ENCODE measurements at places on chromosomes 7 and 10.

DNA sequence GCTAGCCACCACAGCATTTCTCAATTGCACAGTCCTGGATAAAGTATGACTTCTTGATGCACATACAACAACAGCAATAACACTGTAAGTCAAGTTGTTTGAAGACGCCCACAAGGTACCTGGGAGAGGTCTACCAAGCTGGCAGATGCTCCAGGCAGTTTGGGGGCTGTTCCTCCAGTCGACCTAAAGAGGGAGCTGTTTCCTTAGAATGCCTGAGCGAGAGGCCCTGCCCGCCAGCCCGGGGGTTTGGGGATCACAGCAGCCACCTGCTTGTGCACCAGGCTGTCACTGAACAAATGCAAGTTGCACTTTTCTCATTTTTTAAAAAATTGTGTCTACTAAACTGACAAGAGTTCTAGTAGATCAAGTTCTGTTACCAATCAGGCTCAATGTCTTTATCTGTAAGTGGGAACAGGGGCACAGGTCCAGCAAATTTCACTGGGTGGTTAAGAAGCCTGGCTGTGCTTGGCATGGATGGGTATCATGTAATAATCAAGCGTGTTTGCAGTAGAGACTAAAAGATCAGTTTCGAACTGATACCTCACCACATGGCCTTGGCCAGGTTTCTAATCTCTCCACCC, 193.8 kb upstream of the ADO start:
- DNase-seq = peak; percentile 69

GRCh38 chr10:75395066-75395931, 6.3 kb downstream of the ZNF503 start:
- DNase-seq = peak; percentile 88

GRCh38 chr7:1907751-1908365, 237.8 kb downstream of the ELFN1 start:
- DNase-seq = no peak

DNA sequence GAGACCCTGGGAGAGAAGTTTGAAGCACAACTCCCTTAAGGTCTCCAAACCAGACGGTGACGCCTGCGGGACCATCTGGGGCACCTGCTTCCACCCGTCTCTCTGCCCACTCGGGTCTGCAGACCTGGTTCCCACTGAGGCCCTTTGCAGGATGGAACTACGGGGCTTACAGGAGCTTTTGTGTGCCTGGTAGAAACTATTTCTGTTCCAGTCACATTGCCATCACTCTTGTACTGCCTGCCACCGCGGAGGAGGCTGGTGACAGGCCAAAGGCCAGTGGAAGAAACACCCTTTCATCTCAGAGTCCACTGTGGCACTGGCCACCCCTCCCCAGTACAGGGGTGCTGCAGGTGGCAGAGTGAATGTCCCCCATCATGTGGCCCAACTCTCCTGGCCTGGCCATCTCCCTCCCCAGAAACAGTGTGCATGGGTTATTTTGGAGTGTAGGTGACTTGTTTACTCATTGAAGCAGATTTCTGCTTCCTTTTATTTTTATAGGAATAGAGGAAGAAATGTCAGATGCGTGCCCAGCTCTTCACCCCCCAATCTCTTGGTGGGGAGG, 10.8 kb downstream of the SERPINE1 start:
- DNase-seq = no peak

- DNase-seq = no peak
Observed at GRCh38 chr10:123551259-123551658, 114.9 kb upstream of the GPR26 start.

GRCh38 chr10:127977357-127978009, 70.6 kb downstream of the PTPRE start:
- DNase-seq = no peak

GRCh38 chr7:75064801-75065200, 8.8 kb downstream of the RCC1L start:
- no peak for DNase-seq

DNA sequence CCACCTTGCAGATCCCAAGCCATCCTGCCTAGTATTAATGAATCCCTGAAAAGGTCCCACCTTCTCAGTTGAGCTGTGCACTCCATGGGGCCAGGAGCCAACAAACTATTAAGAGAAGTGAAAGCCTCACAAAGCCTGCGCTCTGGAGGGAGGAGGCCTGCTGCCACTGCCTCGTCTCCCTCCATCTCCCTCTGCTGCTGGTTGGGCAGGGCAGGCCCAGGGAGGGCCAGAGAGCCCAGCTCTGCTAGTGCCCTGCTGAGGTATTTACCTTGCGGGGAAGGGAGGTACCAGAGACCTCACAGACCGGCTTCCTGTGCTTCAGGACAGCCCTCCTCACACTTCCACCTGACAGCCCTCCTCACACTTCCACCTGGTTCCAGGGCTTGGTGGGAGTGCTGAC, 171.5 kb downstream of the SH3PXD2A start:
- DNase-seq = no peak
